ENCODE measurements at places on chromosomes 16 and 17.

- DNase-seq = no peak
Observed at GRCh38 chr16:77925531-77925930, 96.8 kb upstream of the CLEC3A start.

GRCh38 chr16:628321-629061 lies 2.3 kb upstream of the WFIKKN1 start:
- no peak for DNase-seq

DNA sequence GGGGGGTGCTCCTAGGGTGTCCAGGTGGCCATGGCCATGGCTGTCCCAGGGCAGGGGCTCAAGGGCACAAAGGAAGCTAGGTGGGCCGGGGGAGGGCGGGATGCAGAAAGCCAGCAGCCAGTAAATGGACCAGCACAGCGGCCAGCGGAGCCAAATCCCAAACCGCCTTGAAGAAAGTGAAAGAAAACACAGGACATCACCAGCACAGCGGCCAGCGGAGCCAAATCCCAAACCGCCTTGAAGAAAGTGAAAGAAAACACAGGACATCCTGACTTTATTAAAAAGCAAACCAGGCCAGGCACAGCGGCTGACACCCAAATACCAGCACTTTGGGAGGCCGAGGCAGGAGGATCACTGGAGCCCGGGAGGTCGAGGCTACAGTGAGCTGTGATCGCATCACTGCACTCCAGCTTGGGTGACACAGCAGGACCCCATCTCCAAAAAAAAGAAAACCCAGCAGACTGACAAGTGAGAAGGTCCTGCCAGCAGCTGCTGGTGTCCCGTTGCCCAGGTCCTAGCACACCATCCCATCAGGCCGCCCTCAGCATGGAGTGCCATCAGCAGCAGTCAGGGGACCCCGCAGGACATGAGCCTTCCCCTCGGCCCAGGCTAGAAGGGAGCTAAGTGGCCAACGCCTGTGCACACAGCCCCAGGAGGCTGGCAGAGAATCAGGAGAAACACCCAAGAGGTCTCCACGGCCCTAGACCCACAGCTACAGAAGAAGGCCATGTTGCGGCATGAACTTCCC lies 17.0 kb downstream of the SLC38A10 start:
- DNase-seq = no peak

GRCh38 chr17:36768394-36768793 lies 167.0 kb downstream of the MRM1 start:
- no peak for DNase-seq

Measured in GM12878 (cell line).